ENCODE measurements at places on chromosomes 5 and 9.

- DNase-seq, result no peak
Observed at GRCh38 chr5:72172786-72173185, 65.5 kb downstream of the MAP1B start.

- DNase-seq, result no peak
Observed at GRCh38 chr5:8843771-8844170, 702.1 kb downstream of the SEMA5A start.

DNA sequence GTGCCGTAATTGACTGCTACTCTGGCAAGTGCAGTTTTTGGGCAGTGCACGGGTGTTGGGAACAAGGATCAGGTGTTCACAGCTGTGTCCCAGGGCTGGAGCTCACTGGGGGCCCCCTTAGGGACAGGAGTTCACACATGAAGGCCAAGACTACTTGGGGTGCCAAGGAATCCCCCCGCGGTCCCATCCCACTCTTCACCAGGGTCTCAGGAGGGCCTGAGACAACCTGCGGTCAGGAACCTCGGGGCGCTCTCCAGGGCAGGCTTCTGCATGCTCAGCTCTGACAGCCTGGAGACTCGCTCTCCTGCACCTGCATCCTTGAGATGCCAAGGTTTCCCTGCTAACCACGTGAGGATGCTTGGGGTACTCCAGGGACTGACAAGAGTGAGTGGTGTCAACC is 2.3 kb upstream of the MAN1B1 start:
- DNase-seq, result no peak

DNA sequence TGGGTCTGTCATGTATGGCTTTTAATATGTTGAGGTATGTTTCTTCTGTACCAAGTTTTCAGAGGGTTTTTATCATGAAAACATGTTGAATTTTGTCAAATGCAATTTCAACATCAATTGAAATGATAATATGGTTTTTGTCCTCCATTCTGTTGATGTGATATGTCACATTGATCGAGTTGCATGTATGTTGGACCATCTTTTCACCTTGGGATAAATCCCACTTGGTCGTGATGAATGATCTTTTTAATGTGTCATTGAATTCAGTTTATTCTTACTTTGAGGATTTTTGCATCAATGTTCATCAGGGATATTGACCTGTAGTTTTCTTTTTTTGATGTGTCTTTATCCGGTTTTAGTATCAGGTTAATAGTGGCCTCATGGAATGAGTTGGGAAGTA is 288.5 kb downstream of the PJA2 start:
- DNase-seq, result no peak

DNA sequence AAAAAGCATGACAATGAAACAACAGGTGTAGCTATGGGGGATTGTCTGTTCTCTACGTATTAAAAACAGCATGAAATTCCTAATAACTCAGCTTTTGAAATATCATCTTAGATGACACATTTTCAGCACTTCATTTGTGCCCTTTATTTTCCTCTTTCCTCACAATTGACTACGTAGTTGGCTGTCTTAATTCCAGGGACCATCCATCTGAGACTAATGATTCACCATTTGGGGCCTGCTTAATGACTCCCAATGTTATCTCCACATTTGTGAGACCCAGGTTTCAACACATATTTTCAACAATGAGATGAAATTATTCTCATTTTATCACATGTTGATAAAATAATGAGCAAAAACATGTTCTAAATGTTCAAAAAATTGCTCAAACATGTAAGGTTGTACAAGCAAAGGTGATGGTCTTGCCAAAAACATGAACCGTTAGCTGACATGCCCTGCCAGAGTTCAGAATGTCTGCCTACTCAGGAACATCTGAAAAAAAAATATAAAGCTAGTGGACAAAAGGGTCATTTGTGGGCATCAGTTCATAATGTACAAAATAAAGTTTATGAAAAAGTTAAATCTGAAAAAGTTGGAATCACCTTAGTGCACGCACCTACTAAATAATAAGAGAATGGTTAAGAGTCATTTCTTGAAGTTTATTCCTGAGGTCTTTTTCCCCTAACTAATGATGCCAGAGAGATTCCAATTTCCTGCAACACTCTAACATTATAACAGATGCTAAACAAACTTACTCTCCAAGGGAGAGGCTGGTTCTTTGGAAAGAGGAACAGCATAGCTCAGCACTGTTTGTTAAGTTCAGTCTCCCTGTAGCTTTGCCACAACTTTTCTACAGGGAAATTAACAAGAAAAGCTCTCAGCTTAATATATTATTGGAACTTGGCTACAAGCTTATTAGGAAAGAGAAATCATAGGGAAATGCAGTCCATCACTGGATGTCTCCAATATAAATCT is 275.5 kb downstream of the SPOCK1 start:
- no peak for DNase-seq

GRCh38 chr5:132853790-132854189 is 12.5 kb downstream of the GDF9 start:
- DNase-seq, result no peak

- no peak for DNase-seq
Observed at GRCh38 chr5:131384173-131384572, 120.3 kb downstream of the CDC42SE2 start.

- no peak for DNase-seq
Observed at GRCh38 chr5:4883360-4883759, 256.8 kb upstream of the ADAMTS16 start.

DNA sequence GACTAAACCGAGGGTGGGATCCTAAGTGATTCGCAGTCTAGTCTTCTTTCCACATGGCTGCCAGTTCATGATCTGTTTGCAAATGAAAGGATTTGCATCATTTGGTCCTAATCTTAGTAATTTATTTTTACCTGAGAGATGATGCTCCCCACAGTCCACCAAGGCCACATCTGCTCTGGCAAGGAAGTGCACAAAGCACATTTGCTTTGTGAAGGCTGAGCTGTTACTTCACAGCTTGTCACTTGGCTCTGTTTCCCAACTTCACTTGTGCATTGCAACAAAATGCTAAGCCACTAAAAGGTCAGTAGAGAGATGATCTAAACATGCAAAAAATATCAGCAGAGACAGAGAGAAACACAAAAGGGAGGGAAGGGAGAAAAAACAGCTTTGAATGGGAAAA is 128.5 kb upstream of the VLDLR start:
- DNase-seq, result no peak

DNA sequence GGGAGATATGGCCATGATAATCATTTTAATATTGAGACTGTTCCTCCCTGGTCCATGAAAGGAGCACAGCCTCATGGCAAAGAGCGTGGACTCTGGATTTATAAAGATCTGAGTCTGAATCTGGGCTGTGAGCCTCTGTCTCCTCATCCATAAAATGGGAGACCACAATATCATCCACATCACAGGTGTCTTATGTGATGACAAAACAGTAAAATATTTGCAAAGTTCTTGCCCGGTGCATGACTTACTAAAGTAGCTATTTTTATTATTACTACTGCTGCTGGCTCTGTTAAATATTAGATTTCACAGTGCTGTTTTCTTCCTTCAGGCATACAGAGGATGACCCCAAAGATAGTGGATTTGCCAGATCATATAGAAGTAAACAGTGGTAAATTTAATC is 74.1 kb downstream of the TEK start:
- no peak for DNase-seq

- DNase-seq, result no peak
Observed at GRCh38 chr5:40572937-40573336, 106.8 kb upstream of the PTGER4 start.

- no peak for DNase-seq
Observed at GRCh38 chr5:5954275-5954598, 424.1 kb downstream of the MED10 start.

- DNase-seq, result peak; percentile 37
Observed at GRCh38 chr5:174793684-174794328, 69.4 kb downstream of the MSX2 start.

GRCh38 chr9:99040251-99040900 is 64.5 kb upstream of the TGFBR1 start:
- no peak for DNase-seq

DNA sequence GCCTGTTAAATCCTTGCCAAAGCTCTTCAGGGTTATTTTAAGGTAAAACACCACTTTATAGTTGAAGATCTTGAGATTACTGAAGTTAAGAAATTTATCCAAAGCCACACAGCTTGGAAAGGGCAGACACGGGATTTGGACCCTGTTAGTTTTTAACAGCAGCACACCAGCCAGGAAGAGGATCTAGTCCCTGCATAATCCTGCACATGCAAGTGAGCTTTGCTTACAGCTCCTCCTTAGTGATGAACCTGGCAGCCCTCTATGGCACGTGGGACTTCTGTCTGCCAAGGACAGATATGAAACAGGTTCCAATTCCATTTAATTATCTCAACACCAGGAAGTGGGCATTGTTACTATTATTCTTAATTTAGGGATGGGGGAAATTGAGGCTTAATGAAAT is 108.7 kb downstream of the TRIM32 start:
- no peak for DNase-seq

DNA sequence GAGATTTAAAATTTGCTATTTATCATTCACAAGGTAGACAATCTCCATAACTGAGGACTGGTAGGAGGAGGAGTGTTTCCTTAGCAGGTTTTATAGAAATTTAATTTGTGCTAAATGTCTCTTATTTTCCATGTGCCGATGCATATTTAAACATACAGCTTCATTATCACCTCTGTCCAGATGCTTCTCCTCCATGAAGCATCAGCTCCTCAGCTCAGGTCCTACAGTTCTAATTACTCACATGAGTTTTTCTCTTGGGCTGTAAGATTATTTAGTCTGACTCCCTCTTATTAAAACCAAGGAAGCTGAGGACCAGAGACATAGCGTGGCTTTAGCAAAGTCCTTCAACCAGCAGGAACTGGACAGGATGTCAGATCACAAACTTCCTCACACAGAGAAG is 300.2 kb upstream of the PANK3 start:
- no peak for DNase-seq

GRCh38 chr9:91307279-91307678 is 54.4 kb downstream of the AUH start:
- no peak for DNase-seq

- no peak for DNase-seq
Observed at GRCh38 chr5:94906750-94907149, 288.3 kb downstream of the SLF1 start.

DNA sequence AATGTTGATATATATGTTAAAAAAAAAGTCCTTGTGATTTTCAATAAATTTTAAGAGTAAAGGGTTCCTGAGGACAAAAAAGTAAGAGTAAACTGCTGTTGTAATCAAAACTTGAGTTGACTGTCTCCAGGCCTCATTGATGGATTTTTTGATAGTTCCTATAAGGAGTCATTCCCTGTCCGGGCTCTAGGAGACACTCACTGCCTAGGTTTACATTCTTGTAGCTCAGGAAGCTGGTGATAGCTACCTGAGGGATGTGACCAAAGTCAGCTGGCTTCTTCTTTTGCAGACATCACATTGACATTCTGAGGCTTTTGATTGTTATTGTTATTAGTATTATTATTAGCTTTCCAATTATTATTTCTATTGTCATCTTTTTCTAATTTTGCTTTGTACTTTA is 116.5 kb upstream of the FBXL7 start:
- DNase-seq, result no peak

- no peak for DNase-seq
Observed at GRCh38 chr9:126494264-126494663, 119.5 kb upstream of the LMX1B start.

DNA sequence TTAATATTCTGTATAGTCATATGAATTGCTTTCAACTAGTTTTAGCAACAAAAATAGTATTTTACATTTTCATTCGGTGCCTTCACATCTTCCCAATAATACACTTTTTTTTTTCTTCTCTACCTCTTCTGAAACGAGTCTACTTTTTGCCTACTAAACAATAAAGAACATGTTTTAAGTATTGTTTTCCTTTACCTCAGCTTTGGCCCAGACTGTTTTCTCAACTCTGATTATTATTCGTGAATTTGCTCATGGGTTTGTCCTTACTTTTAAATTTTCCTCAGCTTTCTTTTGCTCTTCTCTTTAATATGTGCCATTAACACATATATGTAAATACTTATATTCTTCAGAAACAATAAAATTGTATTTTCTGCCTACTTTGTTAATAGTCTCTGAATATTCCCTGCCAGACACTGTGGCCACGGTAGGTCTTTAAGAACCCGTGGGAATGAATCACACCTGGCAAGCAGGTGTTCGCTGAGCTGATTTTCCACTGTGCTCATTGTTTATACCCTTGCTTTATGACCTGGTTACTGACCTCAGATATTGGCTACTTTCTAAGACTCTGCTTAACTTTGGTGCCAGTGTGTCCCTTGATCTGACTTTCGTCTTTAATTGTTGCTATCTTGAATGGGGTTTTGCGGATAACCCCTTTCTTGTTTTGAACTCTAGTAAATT is 49.1 kb downstream of the FAM170A start:
- DNase-seq, result no peak

DNA sequence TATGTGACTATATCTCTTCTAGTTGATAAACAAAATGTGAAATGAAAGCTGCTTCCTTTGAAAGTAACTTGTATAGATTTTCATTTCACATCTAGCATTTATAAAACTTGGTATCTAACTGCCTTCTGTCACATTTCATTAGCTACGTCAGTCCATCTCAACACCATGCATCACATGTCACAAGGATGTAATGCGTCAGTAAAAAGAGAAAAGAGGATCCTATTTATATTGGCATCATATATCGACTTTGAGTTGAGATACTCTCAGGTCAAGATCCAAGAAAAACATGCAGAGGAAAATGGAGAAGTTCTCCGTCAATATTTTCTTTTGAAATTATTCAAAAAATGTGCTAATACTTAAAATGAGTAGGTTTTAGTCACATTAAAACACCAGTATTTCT is 1211.2 kb downstream of the EFNA5 start:
- no peak for DNase-seq

GRCh38 chr9:93566408-93567270 is 9.7 kb upstream of the PHF2 start:
- DNase-seq, result peak; percentile 99

DNA sequence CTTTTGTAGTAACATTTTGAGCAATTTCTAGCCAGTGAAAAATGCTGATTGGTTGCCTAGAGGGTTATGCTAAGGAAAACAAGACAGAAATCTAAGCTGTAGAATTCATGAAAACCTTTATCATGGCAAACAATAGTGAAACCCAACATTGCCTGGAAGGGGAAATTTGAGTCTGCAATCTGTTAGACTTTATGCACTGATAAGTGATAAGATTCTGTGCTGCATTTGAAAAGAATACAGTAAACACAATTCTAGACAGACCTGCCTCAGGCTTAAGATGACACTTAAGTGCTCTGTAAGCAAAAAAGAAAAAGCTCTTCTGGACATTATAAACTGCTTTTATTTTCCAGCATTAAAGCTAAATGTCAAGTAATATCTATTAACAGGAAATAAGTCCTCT is 519.3 kb downstream of the ISL1 start:
- no peak for DNase-seq

DNA sequence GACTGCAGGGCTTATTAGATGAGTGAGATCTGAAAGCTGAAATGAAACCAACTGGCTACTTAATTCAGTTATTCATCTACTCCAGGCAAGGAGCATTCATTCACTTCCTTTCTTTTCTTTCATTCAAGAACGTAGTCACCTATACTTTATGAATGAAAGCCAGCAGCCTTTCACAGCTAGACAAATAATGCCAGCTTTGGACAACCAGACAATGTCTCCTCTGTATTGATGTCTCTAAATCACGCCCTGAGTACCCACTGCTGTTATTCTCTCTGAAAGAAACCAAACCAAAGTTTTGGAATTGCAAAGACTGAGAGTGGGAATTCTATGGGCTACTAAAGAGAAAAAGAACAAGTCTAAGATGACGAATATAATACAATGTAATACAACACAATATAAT is 121.2 kb upstream of the PTPN3 start:
- DNase-seq, result no peak

GRCh38 chr5:134536876-134537275 is 11.4 kb downstream of the JADE2 start:
- DNase-seq, result no peak

All from stimulated activated CD4-positive, alpha-beta T cell treated with anti-CD3 and anti-CD28 coated beads, Interleukin-15, amount 100 ng/mL, for 1 hour (primary cell).